ENCODE measurements at places on chromosomes 4 and X.

- no peak for DNase-seq
These were observed 95.4 kb upstream of the PSAPL1 start for GRCh38 chr4:7530082-7530481.

GRCh38 chr4:83625821-83626220, 89.9 kb downstream of the GPAT3 start:
- no peak for DNase-seq

DNA sequence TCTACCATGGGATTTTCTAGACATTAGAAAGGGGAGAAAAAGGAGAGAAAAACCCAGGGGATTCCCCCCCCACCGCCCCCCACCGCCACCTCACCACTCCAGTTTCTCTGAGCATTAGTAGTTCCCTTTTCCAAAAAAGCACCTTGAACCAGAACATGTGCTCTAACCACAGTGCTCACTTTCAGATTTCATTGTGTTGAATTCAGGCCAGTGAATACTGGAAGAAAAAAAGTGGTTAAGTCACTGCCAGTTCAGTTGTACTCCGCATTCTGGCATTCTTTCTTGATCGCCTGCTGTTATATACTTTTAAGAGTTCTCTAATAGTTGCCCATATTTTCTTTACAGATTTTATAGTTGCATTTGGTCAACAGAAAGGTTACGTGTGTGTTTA, 40.9 kb downstream of the JADE3 start:
- DNase-seq, result no peak

DNA sequence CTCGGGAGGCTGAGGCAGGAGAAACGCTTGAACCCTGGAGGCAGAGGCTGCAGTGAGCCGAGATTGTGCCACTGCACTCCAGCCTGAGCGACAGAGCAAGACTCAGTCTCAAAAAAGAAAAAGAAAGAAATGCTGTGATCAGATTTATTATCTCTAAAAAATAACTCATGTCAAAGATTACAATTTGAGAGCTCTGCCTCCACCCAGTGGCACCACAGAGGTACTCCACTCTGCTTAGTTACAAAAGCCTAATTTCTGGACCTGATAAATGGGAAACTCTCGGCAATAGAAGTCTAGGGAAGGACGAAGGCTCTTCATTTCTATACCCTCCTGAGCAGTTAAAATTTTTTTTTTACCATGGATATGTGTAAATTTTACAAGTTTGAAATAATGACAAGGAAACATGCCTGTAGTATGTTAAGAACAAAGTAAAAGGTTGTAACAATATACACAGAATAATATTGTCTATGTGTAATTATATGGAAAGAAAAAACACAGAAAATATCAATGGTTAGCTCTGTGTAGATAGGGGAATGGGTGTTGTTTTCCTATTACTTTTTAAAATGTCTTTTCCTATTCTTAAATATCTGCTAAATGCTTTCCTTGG, 149.8 kb downstream of the STIM2 start:
- peak; percentile 74 for DNase-seq

- DNase-seq, result no peak
These were observed 184.7 kb downstream of the TMA16 start for GRCh38 chr4:163679189-163679588.

DNA sequence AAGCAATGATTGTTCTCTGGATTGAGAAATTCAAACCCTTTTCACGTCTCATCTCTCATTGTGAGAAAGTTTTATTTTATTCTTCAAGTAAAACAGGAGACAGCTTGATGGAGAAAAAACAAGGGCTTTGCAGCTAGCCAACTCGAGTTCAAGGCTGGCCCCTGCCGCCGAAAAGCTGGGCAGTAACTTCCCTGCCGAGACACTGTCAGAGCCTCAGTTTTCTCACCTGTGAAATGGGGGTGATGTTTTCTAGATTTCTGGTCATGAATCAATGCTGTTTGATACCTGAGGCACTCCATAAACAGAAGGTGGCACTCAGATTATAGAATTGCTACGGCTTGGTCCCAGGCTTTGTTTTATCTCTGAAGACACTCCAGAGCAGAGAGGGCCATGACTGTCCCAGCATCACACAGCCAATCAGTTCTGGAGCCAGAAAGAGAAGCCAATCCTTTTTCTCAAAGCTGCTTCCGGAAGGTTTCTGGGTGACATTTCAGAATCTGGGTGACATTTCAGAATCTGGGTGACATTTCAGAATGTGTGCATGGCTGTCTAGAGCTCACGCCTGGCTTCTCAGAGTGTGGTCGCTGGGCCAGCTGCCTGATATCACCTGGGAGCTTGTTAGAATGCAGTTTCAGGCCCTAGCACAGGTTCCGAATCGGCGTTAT, 33.2 kb downstream of the HMX1 start:
- DNase-seq, result no peak

DNA sequence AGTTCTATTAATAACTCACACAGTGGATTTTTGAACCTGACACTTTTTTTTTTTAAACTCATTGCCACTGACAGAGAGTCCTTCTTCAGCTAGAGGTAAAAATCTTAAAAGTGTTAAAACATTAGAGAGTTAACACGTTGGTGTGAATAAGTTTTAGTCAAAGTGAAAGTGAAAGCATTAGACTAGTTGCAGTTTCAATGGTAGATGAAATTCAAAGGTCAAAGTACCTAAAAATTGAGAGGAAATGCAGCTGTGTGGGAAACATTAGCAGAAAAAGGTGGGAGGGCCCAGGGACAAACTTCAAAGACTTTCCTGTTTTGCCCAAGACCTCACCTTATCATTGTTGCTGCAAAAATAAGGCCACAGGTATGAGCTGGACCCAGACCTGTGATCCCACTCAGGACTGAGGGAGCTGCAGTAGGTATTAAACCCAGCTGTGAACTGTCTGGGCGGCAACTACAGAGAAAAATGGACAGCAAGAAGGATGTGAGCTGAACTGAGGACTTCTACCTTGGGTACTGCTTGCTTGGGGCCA, 17.6 kb upstream of the GABRA4 start:
- peak; percentile 22 for DNase-seq

DNA sequence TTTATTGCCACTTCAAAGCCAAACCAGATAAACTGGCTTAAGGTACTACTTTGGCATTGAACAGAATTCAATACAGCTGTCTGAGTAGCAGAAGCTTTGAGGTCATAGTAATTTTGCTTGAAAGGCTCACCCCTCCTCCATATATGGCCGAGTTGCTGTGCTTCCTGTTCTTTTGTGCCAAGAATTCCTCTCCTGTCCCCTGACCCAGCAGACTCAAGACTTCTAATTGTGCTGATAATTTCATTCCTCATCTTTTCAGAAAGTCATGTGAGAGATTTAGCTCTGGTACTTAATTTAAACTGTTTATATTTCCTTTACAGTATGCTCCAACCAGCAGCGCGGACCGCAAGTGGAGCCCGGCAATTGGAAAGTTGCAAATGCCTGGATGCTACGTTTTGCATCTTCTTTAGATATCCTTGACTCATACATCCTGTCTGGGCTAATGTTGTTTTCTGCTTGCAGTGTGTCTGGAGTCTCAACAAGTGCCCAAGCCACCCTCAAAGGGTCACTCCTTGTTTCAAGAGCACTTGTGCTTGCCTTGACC, 373.4 kb downstream of the PDGFC start:
- DNase-seq, result no peak

DNA sequence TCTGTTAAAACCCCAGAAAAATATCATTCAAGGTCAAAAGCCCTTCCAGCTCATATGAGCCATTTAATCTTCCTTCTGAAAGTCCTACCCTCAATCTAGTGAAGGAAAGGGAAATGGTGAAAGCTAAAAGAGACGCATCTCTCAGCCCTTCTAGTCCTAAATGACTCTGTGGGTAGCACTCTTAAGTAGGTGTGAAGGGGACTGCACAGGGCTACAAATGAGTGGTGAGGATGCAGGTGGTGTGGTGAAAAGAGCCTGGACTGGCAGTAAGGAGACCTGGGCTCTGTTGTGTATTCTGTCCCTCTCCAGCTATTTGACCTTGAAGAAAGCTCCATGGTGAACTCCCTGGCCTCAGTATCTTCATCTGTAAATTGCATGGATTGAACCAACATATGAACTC, 671.8 kb upstream of the DIPK2B start:
- DNase-seq, result no peak

- DNase-seq, result no peak
These were observed 41.9 kb downstream of the AMOT start for GRCh38 chrX:112798736-112799135.

DNA sequence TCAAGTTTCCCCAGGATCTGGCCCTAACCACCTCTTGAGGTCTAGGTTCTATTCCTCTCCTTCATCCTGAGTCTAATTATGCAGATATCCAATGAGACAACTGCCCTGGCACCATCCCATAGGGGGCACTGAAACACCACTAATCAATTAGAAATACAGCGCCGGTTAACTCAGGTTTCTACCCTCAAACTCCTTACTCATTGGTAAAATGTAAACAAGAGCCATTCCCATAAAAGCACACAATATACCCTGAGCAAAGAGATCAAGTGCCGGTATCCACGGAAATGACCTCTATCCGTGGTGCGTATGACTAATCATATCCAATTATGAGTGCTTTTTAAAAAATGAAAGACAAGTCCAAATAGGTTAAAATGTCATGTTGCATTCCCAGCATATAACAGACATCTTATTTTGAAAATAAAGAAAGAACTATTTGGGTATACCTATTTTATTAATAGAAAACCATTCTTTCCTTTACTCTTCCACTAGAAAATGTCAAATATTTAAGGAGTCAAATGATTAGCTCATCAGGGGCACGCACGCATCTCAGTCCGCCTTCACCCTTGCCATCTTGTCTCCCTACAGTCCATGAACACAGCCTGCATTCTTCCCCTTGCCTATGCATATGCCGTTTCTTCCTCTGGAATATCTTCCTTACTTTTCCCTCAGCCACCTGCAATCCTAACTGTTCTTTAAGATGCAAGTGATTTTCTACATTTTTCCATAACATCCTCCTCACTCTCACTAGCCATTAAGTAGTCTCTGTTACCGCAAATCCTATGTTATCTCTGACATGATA, 141.1 kb downstream of the MAML3 start:
- peak; percentile 85 for DNase-seq

GRCh38 chrX:133390676-133391075, 24.6 kb downstream of the GPC4 start:
- DNase-seq, result no peak

GRCh38 chr4:125359960-125360634, 45.3 kb downstream of the FAT4 start:
- DNase-seq, result no peak

DNA sequence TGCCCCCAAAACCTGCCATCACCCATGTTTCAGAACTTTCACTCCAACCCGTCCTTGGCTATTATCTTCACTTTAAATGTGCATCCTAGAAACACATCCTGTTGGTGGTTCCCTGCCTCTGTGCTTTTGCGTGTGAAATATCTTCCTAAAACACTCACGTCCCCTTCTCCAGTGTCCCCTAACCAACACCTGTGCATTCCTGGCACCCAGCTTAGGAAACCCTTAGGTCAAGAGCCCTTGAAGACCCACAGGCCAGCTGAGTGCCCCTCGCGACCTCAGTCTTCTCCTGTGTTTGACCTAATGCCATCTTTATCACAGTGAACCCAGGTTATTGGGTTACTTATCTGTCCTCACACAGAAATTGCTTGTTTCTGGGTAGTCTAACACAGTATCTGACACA, 117.6 kb downstream of the STK32B start:
- DNase-seq, result no peak

DNA sequence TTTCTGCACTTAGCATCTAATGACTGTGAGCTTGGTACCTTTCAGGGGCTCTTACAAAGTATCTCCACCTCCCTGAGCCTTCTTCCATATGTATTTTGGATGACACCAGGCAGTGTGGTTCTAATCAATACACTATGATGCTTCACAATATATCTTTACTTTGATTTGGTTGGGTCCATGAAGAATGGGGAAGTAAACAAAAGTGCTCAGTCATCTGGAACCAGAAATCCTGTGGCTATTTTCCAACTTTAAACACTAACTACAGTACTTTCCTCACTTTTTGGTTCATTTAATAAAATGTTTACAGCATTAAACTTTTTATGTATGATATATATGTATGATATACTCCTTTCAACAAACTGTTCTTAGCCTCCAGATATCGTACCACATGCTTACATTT, 216.4 kb upstream of the AFF2 start:
- DNase-seq, result no peak

- DNase-seq, result no peak
These were observed 1203.1 kb downstream of the PCDH18 start for GRCh38 chr4:136329042-136329662.

DNA sequence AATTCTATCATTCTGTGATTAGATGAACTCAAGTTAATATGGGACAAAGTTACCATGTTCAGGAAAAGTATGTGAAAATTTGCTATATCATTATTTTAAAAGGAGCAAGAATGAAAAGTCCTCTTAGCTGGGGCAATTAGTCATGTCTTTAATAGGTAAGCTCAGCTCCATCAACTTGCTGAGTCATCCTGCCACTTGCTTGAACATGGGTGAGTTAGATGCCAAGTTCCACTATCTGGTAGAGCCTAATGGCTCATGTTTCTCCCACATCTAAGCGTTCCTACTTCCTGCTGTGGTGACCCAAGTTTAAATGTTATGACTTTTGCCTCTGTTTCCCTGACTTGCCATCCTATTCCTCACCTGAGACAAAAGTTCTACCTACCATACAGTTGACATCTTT, 276.8 kb downstream of the ZNF674 start:
- no peak for DNase-seq

DNA sequence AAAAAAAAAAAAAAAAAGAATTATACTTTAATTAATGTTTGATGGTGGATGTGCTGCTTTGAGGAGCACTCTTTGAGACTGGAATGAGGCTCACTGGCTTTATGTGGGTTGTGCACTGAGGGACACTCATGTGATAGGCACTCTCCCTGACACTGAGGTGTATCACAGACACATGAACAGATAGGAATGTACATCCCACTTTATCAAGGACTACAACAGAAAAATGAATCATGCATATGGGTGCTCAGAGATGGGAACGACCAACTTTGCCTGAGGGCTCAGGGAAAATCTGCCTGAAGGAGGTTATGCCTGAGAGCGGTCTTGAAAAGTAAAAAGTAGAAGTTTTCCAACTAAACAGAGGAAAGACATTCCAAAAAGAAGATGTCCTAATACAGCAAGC, 97.7 kb upstream of the RBPJ start:
- DNase-seq, result no peak

DNA sequence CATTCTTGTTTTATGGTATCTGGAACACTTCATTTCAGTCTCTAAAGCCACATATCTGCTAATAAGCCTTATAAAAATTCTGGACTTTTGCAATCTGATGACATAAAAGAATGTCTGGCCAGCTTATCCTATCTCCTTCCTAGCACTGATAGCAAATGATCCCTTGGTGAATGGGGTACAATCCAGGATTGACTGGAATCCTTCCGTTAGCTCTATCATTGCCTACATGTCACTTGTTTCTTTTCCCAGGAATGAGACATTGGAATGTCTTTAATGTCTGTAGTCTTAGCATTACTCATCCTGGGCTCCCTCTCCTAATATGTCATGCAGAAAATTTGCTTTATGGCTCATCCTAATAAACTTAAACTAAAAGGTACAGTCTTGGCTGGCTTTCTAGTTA, 14.8 kb upstream of the PABPC4L start:
- DNase-seq, result no peak

DNA sequence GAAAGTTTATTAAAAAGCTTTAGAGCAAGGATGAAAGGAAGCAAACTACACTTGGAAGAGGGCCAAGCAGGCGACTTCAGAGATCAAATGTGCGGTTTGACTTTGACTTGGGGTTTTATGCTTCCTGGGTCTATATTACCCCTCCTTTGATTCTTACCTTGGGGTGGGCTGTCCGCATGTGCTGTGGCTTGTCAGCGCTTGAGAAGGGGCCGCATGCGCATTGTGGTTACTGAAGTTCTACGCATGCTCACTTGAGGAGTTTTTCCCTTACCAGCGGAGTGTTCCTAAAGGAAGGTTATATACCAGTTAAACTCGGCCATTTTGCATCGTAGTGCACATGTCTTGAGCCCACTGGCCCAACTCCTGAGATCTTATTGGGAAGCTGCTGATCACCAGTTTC, 9.9 kb downstream of the ZNF157 start:
- DNase-seq, result peak; percentile 62

All from inflammatory macrophage treated with lipopolysaccharide for 1 hour (primary cell).